ENCODE measurements at places on chromosomes 12 and 14.
A peak's percentile ranks its signal among the peaks of the same experiment; 100 is the strongest.

DNA sequence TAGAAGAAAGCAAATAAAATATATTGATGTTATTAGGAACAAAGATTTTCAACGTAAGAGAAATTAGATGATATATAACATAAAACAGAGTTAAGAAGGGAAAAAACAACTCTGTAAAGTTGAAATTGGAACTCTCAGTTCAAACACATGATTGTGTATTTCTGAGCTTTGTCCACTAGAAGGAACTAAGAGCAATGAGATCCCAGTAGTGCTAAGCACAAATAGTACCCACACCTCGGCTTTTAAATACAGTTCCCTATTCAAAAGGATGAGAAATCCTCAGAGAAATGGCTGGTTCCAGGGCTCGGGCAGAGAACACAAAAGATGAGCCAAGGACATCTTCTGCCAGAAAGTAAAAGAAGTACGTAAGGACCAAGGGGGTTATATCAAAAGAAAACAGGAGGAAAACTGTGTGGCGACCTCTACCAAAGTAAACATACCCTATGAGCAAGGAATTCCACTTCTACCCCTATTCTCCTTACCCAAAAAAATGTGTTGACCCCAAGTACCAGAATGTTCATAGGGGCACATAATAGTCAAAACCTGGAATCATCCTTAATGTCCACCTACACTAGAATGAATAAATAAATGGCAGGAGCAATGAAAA is 96.6 kb downstream of the SPTSSA start:
- no peak for DNase-seq

DNA sequence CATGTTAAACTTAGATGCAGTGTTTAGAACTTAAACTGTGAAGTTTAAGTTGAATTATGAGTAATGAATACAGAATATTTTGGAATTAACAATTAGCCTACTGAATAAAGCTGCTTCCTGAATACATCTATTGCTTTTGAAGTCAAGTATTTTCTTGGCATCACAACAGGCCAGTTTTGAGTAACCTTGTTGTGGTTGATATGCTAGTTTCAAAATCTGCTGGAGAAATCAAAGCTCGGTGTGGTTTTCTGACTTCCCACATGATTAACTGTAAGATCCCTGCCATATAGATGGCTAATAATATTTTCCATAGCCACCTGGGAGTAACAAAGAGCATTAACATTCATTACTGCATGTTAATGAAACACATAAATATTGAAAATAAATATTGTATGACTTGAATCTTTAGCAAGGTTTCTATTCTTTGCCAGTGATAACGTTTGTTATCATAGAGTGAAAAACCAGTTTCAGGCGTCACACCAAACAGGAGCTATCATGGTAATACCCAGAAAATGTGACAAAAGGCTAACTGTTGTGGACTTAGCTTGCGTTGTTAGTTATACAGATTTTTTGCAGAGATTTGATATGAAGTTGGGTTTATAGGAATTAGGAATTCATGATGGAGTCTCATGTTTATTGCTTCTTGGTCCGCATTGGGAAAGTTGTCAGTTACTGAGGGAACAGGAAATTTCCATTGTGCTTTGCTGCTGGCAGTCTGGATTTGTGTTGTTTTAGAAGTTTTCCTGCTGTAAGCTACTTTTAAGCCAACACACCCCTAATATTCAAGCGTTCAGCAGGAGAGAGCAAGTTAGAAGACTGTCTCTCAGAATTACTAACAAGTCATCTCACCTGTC is 32.1 kb downstream of the PPFIBP1 start:
- no peak for DNase-seq

DNA sequence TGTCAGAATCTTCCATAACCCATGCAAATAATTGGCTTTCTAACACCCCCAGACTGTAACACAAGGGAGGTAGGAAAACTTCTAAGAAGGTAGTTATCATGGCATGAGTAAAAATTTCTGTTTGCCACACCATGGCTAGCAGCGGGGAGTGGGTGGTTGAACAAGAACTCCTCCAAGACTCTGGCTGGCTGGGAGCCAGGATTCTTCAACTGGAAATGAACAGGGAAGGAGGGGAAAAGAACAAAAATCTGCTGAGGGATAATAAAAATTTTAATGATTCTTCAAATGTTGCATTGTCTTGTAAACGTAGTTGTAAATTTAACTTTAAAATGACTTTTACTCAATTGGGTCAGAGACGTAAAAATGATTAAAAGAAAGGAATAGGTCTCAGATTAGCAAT is 78.9 kb downstream of the AKAP6 start:
- no peak for DNase-seq

DNA sequence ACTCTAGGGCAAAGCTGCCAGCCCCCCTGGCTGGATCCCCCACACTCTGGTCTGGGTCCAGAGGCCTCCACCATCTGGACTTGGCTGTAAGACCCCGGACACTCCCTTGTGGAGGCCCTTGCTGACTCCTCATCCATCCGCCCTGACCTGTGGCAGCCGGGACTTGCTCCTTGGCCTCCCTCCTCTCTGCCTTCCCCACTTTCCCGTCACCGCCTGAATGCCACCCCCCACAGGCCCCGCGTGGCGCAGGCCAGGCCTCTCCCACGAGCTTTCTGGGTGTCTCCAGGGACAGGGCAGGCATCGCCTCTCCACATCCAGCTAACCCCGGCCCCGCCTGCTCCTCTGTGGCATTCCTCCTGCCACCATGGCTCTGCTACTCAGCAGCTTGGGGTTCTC is 14.1 kb downstream of the JAG2 start:
- no peak for DNase-seq

DNA sequence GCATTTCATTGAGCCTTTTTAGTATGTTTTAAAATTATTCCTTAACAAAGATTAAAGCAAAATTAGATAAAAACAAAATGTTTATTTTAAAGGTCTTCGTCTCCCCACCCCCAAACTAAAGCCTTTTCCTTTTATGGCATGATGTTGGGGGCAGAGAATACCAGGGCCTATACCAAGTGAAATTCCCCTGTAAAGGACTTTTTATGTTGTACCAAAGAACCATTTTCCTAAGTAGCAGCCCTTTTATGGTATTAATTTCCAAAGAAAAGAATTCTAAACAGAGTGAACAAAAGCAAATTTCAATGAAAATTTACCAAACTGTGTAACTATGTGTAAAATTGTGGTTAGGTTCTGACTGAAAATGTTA is 71.9 kb upstream of the GNPNAT1 start:
- no peak for DNase-seq

DNA sequence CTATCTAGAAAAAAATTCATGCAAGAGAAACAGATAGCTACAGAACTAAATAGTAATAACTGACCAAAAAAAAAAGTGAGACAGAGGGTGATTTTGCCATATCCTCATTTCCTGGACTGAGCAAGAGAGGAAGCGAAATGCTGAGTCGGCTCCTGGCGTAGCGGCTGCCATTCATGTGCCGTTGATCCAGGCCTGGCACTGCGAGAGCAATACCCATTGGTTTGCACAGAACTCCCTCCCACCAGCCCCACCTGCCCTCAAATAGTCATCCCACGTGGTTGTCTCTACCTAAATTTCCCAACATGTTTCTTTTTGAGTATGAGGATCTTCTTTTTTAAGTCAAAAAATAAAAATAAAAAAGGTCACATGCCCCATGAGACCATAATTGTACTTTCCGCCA is 9.4 kb upstream of the WNT5B start:
- no peak for DNase-seq

GRCh38 chr12:30908722-30909348 is 17.7 kb upstream of the TSPAN11 start:
- DNase-seq = no peak

DNA sequence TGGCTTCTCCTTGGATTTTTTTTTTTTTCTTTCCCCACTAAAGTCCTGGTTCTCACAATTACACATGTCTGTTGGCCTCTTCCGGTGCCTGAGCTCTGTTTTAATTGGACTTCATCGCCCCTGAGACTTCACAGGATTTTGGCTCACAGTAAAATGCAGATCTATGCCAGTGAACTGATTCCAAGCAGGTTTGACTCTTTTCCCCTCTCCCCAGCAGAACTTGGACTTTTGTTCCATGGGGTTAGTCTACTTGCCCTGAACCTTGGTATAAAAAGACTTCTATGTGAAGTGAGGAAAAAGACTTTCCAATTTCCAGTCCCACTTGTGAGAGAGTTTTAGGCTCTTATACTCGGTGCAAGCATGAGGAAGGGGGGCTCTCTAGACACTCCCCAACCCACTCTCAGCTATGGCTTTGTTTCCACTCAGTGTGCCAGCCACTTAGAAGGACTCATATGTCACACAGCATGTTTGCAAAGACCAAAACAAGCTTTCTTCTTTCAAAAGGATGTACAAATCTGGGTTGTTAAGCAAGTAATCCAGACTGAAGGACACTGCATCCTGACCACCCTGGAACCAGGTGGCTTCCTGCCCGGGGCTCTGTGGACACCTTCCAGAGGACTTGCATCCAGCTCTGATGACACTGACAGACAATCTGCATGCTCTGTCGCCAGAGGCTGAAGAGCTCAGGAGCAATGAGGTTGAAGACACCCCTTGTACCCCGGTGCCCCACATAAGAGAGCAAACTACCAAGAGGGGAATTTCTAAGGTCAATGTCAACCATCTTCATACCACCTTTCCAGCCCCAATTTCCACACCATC is 221.9 kb upstream of the EGLN3 start:
- no peak for DNase-seq

DNA sequence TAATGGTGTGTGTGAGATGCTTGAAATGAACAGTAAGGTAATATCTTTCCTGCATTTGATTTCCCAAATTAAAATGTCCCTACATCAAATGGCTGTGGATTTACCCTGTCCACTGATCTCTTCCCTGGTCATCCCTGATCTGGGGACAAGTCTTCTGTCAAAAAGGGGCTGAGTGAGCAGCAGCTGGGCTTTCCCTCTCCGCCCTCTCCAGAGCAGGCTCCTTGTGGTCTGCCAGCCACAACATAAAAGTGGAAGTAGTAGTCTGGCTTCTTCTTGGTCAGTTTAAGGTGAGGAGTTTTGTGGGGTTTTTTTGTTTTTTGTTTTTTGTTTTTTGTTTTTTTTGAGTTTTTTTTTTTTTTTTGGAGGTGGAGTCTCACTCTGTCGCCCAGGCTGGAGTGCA is 25.2 kb upstream of the PLXNC1 start:
- DNase-seq = no peak

GRCh38 chr12:116654226-116654743 is 83.6 kb downstream of the SPRING1 start:
- DNase-seq = no peak

DNA sequence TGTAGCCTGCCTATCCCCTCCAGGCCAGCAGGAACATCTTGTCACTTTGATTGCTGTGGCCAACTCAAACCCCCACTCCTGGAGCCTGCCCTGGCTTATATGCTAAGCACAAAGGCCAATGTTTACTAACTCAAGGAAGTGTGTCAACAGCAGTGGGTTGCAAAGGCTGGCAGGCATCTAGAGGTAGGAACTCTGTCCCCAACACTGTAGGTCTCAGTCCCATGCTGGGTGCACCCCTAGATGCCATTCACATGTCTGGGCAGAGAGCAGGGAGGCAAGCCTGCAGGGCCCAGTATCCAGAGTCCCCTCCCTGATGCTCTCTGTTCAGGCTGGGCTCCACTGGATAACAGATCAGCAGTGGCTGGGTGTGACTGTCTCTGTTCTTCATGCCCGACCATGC is 1.6 kb upstream of the HPD start:
- DNase-seq = no peak

DNA sequence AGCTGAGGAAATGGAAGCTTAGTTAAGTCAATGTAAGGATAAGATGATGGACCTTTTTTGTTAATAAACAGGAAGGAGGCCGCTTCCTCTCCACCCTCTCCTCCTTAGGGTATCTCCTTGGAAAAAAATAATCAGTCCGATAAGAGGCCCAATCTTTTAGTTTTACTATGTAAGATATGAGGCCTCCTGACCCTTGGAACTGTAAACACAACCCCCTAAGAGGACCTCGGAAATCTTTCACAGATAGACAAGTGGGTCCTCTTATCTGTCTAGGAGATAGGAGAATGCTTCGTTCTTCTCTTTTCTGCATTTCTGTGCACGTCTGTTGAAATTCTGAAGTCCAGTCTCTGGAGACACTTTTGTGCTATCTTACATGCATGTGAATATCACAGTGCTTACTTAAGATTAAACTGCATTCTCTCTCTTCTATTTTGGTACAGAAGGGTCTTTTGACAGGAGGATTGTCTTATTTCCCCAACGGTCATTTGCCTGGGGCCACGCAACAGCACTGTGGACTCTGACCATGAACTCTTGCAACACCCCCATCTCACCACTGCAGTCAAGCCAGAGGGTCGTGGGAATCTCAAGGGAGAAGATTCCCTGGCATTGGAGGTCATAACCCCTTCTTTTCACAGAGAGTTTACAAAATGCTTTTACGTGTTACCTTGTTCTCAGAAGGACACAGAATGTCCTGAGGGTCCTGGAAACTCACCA is 313.0 kb upstream of the RTL1 start:
- no peak for DNase-seq

- no peak for DNase-seq
Measured at GRCh38 chr12:24814379-24815113, 134.4 kb downstream of the BCAT1 start.

DNA sequence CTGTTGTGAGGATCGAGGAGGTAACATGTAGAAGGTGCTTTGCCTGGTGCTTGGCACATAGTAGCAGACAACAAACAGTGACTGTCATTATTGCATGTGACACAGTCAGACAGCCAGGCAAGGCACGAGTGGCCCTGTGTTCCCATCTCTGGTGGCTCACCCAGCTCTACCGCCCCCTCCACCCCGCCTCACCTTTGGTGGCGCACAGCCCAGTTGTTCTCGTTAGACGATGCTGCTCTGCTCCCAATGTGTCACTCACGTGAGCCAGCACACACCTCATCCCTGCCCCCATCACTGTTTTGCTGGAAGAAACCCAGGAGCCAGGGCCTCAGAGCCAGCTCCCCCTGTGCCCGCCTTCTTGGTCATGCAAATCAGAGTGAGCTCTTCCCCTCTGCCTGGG is 113.3 kb downstream of the CALM1 start:
- no peak for DNase-seq

DNA sequence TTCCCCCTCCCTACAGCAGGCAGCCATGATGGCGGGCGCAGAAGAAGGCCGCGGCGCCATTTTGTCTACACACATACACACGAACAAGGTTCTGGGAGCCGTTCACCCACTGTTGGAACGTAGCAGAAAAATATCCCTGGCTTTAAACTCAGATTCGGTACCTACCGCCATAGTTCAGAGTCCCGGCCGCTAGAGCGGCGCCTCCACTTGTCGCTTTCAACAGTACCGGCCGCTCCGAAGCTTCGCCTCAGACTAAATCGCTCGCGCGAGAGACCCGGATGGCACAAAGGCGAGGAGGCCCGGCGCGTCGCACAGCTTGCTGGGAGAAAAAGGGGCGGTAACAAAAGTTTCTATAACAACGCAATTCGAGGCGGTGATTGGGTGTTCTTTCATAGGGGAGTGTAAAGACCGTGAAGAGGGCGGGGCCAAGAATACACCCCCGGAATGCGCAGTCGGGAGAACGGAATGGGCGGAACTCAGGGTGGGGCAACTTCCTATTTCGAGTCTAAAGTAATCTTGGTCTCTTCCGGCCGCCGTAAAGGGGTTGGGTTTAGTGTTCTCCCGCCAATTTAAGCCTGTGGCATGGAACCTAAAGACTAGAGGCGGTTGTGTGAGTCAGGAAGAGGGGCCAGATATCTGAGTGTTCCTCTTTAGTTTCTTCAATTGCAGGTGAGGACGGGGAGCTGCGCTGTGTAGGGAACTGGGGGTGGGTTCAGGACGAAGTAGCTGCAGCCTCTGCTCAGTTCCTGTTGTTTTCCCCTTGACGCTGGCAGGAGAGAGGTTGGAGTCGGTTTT is at the start of the genes KNTC1 and RSRC2:
KNTC1 (plus strand) TSS at position 567 of the 795 bp plus-strand sequence. CDS start 2,815 bp downstream, outside the sequence.
RSRC2 (minus strand) TSS at position 254 of the 795 bp plus-strand sequence; CDS start at position 171, 83 bp downstream.
- peak; percentile 94 for DNase-seq

Data from nephron progenitor cell (in vitro differentiated cells).